Brain pericyte (primary cell): ENCODE measurements at places on chromosomes 12 and 14.

DNA sequence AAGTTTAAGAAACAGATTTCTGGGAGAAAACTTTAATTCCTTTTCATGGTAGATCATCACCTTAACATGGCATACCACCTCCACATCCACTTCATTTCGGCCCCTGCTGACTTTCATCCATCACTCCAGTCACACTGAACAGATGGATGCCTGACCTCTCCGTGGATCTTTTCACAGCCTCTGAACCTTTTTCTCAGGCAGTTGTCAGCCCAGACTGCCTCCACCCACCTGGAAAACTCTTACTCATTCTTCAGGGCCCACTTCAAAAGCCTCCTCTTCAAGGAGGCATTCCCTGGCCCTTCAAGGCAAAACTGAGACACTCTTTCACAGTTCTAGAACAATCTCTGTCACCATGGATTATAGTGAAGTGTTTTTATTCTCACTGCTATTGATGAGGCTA, 52.9 kb downstream of the GXYLT1 start:
- DNase-seq = no peak

GRCh38 chr12:116194935-116195431, 82.5 kb downstream of the MED13L start:
- no peak for DNase-seq

- no peak for DNase-seq
Observed at GRCh38 chr14:19823765-19824164, 20.2 kb downstream of the OR4N2 start.

DNA sequence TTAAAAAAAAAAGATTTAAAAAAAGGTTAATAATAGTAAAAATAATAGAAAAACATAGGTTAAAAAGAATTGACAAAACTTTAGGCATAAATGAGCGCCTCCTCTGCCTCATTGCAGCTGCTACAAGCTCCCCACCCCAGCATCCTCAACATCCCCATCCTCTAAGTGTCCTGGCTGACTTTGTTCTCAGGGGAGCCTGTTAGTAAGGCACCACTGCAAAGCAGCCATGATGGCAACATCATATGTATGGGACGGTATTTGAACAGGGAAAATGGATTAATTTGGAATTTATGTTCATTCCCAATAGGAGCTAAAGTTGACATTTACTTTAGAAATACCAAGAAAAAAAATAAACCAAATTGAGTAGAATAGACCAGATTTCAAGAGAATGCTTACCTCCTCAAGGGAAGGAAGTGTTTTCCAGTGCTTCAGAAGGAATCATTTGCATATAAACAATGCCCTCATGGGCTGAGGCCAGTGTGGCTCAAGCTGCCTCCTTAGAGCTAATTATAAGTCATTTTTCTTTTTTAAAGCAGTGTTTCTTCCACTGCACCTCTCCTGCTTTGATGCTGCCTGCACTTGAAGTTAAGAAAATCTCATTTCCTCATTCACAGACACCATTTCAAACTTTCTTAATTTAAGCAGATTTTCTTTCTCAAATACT, 59.6 kb downstream of the DACT1 start:
- DNase-seq = no peak

- DNase-seq = no peak
Observed at GRCh38 chr14:59895721-59896120, 24.2 kb upstream of the LRRC9 start.

DNA sequence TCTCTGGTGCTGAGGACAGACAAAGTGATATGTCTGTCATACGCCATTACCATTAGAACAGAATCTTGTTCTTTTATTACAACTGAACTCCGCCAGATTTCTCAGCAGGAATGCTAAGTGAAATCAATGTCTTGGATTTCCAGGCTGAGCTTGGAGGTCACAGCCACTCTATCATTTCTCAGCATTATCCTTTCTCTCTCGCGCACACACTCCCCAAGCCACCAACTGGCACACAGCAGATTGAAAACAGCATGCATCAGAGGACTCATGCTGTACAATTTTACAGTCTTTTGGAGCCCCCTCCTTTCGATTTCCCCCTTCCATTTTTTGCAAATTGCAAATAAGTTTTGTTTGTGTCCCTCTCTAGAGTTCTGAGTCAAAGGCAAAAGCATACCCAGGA, 348.6 kb downstream of the SOX5 start:
- DNase-seq = no peak

- no peak for DNase-seq
Observed at GRCh38 chr12:28258998-28259397, 68.7 kb downstream of the CCDC91 start.

- DNase-seq = no peak
Observed at GRCh38 chr12:15265875-15266274, 44.7 kb upstream of the RERG start.

- no peak for DNase-seq
Observed at GRCh38 chr14:57462551-57462950, 31.1 kb downstream of the CCDC198 start.

DNA sequence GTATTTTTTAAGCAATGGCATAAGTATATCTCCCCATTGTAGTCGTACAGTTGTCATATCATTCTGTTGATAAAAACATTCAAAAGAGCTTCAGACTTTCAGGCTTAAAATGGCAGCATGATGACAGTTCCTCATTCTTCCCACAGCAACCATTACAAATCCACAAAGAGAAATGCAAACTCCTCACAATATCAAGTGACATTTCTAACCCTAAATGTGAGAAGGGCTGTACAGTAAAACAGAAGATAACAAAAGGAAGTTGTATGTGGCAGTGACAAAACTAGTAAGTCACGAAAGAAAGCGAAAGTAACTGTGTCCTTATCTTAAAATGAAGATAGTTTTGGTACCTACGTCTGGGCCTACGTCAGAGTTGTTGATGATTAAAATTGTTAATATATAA, 46.7 kb downstream of the GXYLT1 start:
- DNase-seq = no peak

GRCh38 chr14:96806836-96807235, 9.7 kb downstream of the VRK1 start:
- no peak for DNase-seq

- DNase-seq = no peak
Observed at GRCh38 chr12:49987625-49988303, 15.0 kb downstream of the AQP6 start.

GRCh38 chr14:31164115-31164514, 43.5 kb downstream of the HECTD1 start:
- no peak for DNase-seq
